HEK293T (cell line): ENCODE measurements at places on chromosomes 11 and 22.
A peak's percentile ranks its signal among the peaks of the same experiment; 100 is the strongest.

GRCh38 chr11:110475671-110476070 is 45.9 kb downstream of the FDX1 start:
- DNase-seq, result no peak

DNA sequence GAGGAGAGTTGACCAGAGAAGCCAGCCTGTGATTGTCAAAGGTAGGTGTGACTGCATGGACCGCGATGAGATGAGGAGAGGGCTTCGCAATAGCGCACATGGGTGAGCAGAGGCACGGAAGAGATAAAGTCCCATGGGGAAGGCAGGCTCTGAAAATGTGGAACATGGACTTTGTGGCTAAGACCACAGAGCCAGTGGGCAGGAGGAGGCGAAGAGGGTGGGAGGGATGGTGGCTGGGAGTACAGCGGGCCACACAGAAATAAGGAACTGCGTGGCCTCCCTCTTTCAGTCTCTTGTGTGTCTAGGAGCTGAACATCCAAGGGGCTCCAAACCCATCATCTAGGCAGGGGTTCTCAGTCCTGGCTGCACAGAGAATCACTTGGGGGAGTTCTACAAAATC is 98.6 kb downstream of the TENM4 start:
- DNase-seq, result no peak

DNA sequence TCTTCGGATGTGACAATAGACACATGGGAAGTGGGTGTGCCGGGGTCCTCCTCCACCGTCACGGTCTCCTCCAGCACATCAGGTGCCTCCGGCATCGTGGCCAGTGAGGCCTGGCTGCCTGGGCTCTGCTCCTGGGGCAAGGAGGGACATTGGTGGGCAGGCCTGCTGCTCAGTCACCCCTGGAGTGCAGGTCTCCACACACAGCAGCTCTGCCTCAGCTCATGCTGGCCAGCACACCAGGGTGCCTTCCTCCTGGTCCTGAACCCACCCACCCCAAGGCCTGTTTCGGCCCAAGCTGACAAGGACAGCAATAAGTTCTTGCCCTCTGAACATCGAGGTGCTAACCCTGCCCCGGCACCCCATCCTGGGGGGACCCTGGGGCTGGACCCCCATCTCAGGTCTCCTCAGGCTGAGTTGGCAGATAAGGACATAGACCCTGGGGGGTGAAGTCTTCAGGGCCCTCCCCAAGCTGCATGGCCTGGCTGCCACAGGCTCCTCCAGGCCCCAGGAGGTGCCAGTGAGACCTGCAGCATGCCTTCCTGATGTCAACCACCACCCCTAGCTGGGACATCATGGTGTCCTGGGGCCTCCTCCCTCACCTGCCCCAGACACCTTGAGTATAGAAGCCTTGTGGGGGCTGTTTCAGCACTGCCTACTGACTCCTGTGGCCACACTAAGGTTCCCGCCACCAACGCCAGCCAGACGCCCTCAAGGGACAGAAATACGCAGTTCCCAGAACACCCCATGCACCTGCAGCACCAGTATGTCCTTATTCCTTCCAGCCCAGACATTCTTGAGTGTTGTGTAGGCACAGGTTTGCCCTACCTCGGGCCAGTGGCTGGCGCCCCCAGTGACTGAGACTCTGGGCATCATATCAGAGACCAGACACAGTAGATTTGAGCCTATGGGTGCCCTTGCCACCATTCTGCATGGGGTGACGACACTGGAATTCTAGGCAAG is 34.4 kb downstream of the ARVCF start:
- no peak for DNase-seq

DNA sequence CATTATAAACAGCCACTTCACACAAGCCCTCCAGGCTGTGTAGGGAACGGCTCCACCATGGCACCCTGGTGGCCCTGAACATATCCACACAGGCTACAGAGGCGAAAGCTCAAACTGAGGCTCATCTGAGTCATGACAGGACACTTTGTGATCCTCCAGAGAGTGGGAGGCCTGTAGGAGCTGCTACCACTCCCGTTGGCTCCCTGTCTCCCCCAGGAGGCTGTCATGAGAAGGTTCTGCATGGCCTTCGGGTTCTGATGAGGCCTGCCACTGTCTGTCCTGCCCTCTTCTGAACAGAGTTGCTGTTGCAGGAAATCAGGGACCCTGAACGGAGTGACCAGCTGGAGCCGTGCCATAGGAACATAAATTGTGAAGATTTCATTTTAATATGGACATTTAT is 23.8 kb upstream of the ALDH3B2 start:
- peak; percentile 47 for DNase-seq

DNA sequence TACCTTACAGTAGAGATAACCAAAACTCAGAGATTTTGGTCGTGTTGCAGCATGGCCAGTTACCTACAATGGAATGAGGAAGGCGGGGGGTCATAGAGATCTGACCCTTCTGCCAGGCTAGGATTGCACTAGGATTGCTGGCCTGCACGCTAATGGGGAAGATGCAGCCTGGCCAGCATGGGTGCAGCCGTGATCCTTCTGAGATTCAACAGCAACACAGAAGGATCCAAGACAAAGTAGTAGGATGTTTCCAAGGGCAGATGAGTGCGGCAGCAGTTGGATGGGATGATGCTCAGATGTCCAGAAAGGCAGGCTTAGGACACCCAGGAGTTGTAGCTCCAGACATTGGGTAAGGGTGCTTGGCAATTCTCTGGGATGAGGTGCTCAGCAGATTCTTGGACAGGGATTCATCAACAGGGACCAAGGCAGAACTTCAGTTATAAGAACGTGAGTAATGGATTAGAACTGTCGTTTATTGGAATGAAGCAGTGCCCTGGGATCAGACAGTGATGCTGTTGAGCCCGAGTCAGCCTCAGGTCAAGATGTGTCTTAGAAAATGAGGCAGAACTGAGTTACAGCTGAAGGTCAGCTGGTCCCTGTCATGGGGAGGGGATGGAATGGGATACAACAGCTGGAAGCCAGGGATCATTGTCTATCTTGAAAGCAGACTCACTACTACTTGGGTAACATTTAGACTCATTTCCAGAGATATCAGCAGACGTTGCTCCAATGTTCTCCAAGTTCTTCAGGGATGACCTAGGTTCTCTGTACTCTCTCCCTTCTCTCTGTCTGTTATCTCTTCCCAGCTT is 71.0 kb downstream of the PARVA start:
- DNase-seq, result no peak

GRCh38 chr22:19987394-19988306 is 29.0 kb downstream of the ARVCF start:
- no peak for DNase-seq

DNA sequence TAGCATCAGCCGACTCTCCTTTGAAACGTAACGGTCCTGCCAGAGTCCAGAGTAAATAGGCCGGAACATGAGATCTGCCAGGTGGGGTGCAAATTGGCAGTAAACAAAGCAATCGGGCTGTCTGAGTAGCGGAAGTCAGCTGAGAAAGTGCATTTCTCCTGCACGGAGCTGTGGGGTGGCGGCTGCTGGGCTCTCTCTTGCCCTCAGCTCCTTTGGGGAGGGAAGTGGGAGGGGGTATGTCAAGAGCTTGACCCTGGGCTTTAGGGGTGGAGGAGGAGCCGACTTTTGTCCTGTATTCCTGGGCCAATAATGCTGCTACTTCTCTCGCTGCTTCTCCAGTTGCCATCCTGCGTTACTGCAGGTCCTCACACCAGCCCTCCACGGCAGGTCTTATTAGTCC is 11.6 kb downstream of the GRIK4 start:
- DNase-seq, result no peak

DNA sequence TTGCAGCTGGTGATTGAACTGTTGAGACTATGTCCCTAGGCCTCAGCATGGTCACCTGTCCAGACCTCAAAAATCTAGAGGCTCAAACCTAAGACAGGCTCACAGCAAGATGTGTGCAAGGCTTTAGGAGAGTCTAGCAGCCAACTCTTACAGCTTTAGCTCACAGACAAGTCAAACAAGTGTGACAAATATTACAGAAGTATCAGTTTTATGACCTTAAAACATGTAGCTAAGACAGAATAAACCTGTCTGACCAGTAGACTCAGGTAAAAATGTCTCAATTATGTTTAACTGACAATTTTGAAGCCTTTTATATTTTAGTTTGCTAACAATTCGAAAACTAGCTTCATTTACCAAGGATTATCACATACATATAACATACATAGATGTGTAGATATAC is 80.0 kb upstream of the HTATIP2 start:
- no peak for DNase-seq
